ENCODE measurements at places on chromosomes 4 and X. TPM values are rescaled to one million over a fixed set of nuclear protein-coding genes. Genes with fewer than 3 reads are reported as not detected.

Gene CXorf49
- not detected for total RNA-seq

DNA sequence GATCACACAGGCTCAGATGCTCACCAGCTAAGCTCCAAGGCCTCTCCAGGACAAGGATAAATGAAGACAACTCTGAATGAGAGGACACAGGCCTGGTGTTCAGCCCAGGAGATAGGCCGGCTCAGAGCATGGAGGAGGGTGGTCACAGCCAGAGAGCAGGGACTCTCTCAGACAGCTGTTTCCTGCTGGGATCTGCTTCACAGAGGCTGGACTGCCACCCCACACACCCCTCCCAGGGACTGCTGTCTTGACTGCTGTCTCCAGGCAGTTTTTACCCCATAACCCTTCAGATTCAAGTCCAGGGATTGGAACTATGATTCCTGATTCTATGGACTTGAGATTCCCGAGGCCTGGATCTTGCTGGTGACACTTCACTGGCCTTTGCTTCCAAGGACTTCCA lies 89.0 kb downstream of the SMIM20 start:
- DNase-seq: no peak

DNA sequence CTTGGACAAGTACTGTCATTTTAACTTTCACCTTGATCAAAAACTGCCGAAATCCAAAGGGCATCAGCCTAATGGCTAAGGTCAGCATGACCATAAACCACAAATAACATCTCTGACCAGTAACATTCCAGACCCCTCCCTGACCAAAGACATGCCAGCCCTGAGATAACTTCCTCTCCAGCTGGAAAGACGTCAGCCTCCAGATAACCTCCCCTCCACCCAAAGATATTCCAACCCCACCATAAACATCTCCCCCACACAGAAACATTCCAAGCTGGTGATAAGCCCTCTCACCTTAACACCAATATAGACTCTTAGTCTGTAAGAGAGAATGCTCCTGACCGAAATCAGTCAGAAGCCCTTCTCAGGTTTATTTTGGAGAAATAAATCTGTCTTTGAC lies 7.4 kb downstream of the PPP1R2C start:
- no peak for DNase-seq

Gene ASB11
- not detected for total RNA-seq

Gene PLS3
- total RNA-seq: 0.30 TPM

- DNase-seq: no peak
These were observed 98.0 kb downstream of the PTTG2 start for GRCh38 chr4:38058151-38058550.

- no peak for DNase-seq
These were observed 24.9 kb downstream of the FGFBP1 start for GRCh38 chr4:15913631-15913970.

- no peak for DNase-seq
These were observed 21.3 kb downstream of the ALPK1 start for GRCh38 chr4:112318239-112319142.

- no peak for DNase-seq
These were observed 1033.9 kb downstream of the NLGN4X start for GRCh38 chrX:5194806-5195205.

GRCh38 chrX:150364347-150365050 lies 1.4 kb downstream of the MAMLD1 start:
- peak; percentile 12 for DNase-seq

DNA sequence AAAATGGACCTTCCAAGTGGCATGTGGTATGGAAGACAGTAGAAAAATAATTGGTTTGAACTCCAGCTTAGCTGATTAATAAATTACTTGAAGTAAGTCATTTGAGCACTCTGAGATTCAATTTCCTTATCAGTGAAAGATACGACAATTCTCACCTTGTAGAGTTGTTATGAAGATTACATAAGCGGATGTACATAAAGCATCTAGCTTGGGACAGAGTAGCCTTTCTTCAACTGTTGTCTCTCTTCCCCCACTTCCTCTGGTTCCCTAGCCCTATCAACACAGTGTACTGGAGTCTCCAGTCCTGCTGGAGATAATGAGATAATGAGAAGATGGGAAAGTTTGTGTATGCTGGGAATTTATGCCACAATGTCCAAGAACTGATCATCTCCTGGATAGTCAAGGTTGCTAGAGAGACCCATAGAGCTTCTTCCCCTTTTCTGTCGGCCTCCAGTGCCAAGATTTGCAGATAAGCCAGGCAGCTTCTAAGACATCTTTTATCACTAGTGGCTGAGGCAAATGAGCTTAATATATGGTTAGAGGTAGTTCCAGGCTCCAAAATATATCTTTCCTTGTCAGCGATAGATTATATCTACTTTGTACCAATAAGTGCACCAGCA lies 33.9 kb downstream of the VSIG4 start:
- no peak for DNase-seq

Gene MSANTD1
- 0.94 TPM for total RNA-seq

DNA sequence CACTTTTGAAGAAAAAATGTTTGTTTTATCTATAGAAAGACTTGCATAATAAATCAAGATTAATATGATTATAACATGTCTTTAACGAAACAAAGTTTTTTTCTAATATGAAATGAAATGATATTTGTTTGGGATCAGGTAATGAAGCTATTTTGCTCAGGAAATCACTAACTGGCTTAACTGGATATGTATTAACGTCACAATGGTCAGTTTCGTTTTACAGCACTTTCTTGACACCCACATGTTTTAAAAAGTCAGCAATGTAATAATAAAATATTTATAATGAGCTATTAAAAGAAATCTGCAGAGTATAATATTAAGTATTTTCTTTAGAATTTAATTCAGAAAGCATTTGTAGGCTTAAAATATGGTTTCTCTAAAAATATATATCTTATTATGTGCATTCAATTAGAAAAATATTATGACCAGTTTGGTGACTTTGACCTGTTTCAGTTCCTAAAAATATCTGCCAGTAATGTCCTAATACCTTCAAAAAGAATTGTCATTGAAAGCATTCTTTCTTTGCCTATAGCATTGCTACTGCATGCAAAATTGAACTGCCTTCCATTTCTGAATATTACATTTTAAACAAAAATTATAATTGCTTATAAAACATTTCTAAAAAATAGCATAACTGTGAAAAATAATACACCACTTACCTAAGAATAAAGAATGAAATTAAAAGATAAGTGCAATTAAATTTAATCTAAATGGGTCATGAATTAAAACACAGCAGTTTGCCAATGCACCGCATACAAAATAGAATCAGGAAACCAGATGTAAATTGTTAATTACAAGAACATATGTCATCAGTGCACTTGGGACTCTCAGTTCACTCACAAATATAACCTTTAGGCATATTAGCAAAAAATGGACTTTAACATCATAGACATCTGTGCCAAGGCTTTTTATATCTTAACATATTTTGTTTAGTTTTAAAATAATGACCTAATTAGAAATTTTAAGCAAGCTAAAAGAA lies 31.6 kb downstream of the TIGD2 start:
- DNase-seq: no peak

DNA sequence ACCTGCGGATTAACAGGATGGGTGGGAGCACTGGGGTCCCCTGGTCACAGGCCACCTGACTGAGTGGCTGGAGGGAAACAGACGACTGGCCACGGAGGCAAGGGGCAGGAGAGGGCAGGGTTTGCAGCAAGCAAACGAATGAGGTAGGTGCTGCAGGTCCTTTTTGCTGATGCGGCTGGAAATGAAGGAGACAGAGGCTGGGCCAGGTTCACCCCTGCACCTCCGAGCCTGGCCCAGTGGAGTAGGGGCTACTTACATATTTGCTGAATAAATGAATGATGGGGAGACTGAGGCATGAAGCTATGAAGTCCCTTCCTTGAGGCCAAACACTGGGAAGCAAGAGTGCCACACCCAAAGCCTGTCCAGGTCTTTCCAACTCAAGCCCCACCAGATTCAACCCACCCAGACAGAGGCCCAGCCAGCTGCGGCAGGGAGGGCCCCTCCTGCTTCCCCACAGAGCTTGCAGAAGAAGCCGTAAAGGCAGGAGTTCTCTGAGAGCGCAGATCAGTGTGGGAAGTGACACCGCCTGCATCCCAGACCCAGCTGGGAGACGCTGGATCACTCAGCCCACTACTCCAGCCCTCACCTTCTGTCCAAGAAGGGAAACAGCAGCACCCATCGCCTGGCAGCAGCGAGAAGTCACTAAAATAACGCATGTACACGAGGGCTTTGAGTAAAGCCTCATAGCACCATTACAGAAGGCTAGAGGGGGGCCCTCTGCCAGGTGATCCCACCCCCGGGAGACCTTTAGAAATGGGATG lies 36.1 kb upstream of the C4orf50 start:
- no peak for DNase-seq
